Suppressor macrophage (primary cell): ENCODE measurements at places on chromosomes 7 and 10.
A peak's percentile ranks its signal among the peaks of the same experiment; 100 is the strongest.

GRCh38 chr10:30133198-30133597, 73.8 kb upstream of the JCAD start:
- DNase-seq: no peak

DNA sequence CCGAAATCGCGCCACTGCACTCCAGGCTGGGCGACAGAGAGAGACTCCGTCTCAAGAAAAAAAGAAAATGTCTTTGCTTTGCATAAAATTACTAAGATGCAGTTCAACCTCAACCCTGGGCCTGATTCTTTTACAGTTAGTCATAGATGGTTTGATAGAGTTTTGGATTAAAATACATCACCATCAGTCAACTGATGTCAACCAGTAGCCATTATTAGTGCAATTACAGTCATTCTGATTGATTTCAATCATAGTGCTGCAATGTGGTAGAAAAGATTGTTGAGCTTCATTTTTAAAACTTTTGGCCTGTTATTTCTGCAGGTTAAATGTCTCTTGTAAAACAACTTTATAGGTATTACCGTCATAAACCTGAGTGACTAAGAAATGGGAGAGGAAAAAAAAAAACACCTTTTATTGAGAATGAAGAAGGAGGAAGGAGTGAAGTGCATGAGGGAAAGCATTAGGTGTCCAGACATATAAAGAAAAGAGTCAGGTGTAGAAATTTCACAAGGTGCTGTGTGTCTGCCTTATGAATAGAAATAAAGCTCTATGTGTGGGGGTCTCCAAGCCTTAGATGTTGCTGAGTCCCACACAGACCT, 150.6 kb downstream of the TRIL start:
- no peak for DNase-seq

GRCh38 chr10:33876584-33877400, 542.3 kb upstream of the NRP1 start:
- peak; percentile 53 for DNase-seq

DNA sequence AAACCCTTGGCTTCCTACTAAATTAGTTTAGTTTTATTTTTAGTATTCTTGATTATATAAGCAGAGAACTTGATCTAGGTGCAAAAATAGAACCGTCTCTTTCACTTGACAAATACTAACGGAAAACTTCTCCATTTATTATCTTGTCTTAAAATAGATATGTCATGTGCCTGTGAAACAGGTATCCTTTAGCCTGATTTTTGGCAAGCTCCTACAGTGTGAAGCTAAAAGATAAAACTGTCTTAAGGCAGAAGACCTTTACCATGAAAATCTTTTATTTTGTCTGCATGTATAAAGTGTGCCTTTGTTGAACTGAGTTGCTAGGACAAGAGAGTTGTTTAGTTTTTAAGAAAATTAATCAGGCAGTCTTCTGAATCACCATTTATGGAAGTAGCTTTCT, 90.6 kb downstream of the CYP51A1 start:
- no peak for DNase-seq

DNA sequence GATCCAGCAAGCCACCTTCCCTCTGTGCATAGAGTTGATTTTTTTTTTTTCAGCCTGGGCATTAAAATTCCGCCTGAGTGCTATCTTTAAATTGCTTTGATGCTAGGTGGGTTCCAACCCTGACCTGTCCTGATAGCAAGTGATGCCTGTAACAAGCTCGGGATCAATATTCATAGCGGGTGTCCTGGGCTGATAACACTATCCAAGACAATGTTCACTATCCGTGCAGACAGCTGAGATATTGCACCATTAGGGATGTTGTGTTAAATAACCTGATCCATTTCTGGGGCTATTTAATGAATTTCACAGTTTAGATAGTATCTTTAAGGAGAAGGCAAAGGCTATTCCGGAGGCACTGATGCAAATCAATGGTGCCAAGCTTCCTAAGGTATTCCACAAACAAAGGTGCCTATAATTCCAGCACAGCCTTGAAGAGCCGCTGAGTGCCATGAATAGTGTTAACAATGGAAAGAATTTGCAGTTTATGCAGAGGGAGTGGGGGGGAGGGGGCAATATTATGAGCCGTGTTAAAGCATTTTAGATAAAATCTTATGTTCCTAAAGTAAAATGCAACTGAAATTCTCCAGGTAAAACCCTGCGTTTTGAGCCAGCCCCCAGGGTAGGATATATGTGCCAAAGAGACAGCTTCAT, 4.2 kb upstream of the NKX1-2 start:
- DNase-seq: no peak

DNA sequence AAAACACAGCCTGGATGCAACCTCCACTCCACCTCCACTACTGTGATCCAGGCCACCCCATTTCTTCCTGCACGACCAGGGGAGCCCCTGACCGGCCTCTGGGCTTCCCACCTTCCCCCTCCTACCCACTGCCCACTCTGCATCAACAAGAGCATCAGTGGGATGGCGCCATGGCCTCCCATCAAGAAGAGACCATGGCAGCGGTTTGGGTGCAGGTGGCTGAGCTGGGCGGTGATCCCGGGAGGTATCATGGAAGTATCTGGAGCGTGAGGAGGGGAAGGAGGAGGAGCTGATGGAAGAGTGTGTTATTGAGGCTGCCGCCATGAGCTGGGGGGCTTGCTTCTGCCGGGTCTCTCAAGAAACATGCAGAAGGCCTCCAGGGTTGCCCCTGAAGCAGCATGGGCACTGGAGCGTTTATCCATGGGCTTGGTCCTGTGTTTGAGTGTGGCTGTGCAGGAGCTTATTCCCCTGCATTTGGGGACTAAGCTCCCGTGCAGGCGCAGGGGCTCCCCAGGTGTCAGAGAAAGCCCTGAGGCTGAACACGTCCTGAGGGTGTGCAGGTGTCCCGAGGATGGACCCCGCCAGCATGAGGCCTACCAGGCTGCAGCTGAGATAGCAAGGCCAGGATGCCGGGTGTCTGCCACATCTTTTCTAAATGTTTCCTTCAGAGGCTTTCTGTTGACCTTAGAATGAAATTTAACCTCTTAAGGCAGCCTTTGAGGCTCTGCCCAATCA, 99.2 kb upstream of the PCBD1 start:
- no peak for DNase-seq

- no peak for DNase-seq
Observed at GRCh38 chr10:126204320-126204719, 184.0 kb downstream of the ADAM12 start.

DNA sequence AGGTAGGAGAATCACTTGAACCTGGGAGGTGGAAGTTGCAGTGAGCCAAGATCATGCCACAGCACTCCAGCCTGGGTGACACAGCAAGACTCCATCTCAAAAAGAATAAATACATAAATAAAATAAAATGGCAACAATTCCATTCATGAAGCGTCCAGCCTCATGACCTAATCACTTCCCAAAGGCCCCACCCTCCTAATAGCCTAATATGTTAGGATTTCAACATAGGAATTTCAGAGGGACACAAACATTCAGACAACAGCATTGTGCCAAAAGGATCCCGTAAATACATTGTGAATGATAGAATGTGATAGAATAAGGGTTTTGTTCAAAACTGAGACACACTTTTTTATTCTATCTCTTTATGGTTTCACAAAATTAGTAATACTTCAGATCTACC, 90.3 kb downstream of the FAM107B start:
- DNase-seq: no peak

GRCh38 chr10:83925133-83925532, 214.2 kb upstream of the GHITM start:
- no peak for DNase-seq

- no peak for DNase-seq
Observed at GRCh38 chr7:130418306-130418705, 22.5 kb downstream of the CEP41 start.

GRCh38 chr7:73668103-73668885, 663 bp downstream of the VPS37D start:
- no peak for DNase-seq

- no peak for DNase-seq
Observed at GRCh38 chr10:10532236-10532635, 485.4 kb upstream of the CELF2 start.

- DNase-seq: no peak
Observed at GRCh38 chr7:20952916-20953315, 166.2 kb upstream of the SP8 start.

- no peak for DNase-seq
Observed at GRCh38 chr10:78959924-78960285, 108.9 kb upstream of the ZMIZ1 start.

- no peak for DNase-seq
Observed at GRCh38 chr10:5576780-5577624, 52.2 kb downstream of the CALML3 start.

DNA sequence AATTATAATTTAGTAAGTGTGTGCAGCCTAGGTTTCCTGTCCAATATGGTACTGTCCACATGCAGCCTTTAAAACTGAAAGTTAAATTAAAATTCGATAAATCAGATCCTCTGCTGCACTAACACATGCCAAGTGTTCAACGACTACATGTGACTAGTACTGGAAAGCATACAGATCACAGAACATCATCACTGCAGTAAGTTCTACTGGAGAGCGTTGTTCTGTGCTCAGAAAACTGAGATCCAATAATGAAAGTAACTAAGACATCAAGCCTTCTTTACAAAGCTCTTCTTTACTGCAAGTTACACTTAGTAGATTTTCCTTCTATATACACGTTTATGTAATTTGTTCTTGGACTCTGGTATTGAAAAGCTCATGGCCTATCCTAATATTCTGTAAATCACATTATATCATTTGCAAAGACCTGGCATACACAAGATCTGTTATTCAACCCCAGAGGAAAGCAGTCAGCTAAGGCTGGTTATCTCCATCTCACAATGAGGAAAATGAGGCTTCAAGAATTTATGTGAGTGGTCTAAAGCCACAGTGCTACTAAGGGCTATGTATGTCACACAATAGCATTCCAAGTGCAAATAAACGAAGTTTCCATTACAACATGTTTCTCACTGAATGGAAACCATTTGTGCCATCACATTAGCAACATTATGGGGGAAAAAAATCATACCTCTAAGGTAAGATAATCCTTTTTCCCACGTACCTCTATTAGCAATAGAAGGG, 77.6 kb downstream of the VPS41 start:
- no peak for DNase-seq

- peak; percentile 34 for DNase-seq
Observed at GRCh38 chr10:99403674-99404073, 26.8 kb downstream of the GOT1 start.

- DNase-seq: no peak
Observed at GRCh38 chr10:96301616-96302015, 2.6 kb upstream of the DNTT start.

DNA sequence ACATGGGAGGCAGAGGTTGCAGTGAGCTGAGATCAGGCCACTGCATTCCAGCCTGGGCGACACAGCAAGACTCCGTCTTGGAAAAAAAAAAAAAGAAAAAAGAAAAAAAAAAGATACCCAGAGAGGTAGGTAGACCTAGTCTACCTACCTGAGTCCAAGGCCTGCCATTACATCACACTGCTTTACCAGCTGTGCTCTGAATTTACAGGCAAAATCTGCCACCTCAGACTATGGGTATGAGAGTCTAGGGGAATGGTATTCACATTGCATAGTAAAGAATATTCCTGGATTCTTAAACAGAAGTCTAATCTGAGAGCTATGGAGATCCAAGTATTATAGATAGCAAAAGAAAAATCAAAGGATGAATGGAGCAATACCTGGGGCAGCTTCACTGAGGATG, 50.2 kb downstream of the NDUFB2 start:
- DNase-seq: no peak

- DNase-seq: no peak
Observed at GRCh38 chr7:4297165-4297917, 384.8 kb upstream of the FOXK1 start.

DNA sequence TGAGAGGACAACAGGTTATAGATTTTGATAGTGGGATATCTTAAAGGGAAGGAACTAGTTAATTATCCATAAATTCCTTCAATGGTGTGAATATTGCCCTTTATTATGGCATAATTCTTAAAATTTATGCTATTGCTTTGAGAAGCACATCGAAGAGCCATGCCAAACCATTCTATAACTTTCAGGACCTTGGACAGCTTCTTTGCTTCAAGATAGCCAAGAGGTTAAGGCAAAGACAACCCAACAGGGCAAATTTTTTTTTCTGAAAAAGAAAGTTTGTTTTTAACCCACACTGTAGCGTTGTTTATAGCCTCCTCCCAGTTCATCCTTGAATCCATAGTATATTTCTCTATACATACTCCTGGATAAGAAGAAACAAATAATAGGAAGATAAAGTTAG, 103.2 kb downstream of the NRG3 start:
- DNase-seq: no peak

- no peak for DNase-seq
Observed at GRCh38 chr10:84356928-84357327, 28.5 kb downstream of the CCSER2 start.

GRCh38 chr10:45526309-45526905, 146.2 kb downstream of the ZFAND4 start:
- DNase-seq: no peak

DNA sequence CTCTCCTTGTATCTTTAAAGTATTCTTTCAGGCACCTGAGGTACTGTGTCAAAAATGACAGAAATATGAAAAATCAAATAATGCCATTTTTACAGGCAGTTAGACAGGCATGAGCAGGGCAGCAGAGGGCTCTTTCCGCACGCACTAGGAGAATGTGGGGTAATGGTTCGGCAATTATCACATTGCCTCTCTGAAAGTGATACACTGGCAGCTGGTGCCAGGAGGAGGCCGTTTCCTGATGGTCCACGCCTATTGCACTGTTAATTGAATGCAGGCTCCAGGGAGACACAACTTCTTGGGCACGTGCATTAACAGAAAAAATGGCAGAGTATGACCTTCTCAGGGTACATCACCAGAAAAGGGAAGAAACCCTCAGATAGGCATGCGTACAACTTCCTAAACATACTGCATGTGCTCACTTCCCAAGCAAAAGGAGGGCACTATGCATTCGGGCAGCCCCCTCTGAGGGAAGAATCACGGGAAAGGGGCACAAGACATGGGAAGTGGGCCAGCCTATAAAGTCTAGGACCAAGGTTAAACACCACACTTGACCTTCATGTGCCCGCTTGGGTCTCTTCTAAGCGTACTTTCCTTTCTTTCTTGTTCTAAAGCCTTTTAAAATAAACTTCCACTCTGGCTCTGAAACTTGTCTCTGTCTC, 161.7 kb downstream of the TNS3 start:
- no peak for DNase-seq

DNA sequence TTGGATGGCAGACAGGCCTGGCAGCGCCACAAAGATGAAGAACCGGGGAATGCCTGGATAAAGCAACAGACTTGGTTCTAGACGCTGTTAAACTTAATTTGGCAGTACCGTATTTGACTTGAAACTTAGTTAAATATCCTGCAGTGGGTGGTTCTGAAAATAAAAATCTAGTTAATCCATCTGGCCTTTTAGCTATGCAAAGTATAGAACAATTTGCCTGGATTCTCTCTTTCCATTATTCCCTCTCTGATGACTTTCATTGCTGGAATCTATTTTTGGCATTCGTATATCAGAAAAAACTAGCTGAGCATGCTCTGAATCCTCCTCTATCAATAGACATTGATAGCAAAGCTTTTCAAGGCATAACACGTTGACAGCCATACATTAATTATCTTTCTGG, 203.6 kb downstream of the MACC1 start:
- no peak for DNase-seq
